Lung microvascular endothelial cell (primary cell): ENCODE measurements at places on chromosomes 6 and 20. TPM values are rescaled to one million over a fixed set of nuclear protein-coding genes. Genes with fewer than 3 reads are reported as not detected.

PKIG gene
- 138 and 215 TPM in 2 replicates for total RNA-seq

SSTR4 gene
- not detected in 2 replicates for total RNA-seq

- no peak for DNase-seq
Measured at GRCh38 chr20:54148947-54149764, 24.6 kb downstream of the CYP24A1 start.

DEFB124 gene
- total RNA-seq: not detected in 2 replicates

NKX2-2 gene
- total RNA-seq: not detected in 2 replicates

NKX2-4 gene
- total RNA-seq: not detected in 2 replicates

DNA sequence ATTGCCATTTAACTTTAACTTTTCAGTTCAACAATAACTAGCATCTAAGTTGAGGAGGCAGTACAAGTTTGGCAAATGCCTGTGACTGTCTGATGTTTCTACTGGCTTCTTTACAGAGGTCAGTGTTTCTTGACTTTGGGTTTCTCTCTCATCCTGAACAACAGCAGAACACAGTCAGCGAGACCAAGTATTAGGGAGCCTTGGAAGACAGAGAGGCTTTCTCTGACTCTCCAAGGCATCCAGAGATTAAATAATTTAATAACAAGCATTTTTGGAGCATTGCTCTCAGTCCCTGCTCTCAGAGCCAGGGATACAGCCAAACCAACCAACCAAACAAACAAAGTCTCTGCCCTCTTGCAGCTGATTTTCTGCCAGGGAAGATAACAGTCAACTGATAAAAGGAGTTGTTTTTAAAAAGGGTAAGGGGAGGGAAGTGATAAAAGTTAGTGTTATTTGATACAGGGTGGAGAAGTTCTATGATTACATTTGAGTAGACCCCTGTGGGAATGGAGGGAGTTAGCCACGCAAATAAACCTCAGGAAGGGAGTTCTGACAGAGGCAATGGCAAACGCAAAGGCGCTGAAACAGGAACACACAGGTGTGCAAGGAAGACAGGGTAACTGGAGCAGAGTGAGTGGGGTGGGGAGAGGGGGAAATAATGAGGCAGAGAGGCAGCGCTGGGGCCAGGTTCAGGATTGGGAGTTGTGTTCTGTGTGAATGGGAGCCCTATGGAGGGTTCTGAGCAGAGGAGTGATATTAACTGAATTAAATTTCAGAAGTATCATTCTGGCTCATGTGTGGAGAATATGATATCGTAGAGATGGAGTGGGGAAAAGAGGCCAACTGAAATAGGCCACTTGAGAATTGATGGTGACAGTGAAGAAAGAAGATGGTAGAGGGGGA lies 55.2 kb downstream of the SEL1L2 start:
- no peak for DNase-seq

GRCh38 chr6:5278565-5279120 lies 17.3 kb downstream of the FARS2 start:
- DNase-seq: no peak

SOX12 gene
- 2.2 and 2.8 TPM in 2 replicates for total RNA-seq

GRCh38 chr20:61373055-61373399 lies 121.0 kb downstream of the CDH4 start:
- no peak for DNase-seq

GRCh38 chr6:147279427-147279826 lies 75.2 kb downstream of the STXBP5 start:
- no peak for DNase-seq

DNA sequence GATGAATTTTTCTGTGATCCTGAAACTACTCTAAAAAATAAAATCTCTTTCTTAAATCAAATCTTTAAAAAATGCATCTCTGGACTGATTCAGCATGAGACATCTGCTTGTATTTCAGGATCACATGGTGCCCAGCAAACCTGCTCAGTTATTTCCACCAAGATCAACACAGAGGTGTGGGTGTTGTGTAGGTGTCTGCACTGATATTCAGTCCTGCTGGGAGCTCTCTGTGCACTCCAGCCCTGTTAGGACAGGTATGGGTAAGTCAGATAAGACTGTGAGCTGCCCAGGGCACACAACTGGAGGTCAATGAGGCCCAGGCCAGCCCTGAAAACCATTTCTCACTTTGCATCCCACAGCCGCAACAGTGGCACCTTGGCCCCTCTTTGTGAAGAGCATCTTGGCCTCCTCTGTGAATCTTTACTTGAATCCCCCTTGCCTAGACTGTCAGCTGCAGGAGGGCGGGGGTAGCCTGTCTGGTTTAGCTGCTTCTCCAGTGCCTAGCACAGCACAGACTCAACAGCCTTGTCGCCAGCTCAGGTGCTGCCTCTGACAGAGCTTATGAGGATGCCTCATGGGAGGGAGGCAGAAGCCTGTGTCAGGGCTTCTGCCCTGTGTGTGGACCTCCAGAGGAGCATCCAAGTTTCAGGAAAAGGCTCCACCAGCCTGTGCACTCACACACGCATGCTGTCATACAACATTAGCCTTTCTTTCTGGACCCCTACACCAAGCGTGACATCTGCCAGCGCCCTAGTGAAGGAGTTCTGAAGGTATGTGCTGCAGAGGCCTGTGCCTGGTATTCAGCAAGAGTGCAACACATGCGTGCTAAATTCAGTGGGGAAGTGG lies 187.6 kb upstream of the CST7 start:
- DNase-seq: no peak

FAM217B gene
- total RNA-seq: 2.2 and 2.4 TPM in 2 replicates

- no peak for DNase-seq
Measured at GRCh38 chr6:168660400-168660945, 219.5 kb downstream of the SMOC2 start.
